Fibroblast of skin of abdomen (primary cell): ENCODE measurements at places on chromosomes 7 and 10.

GRCh38 chr7:3207387-3207902 is 93.6 kb upstream of the SDK1 start:
- no peak for DNase-seq

- no peak for DNase-seq
Observed at GRCh38 chr10:111347386-111348013, 270.7 kb downstream of the ADRA2A start.

DNA sequence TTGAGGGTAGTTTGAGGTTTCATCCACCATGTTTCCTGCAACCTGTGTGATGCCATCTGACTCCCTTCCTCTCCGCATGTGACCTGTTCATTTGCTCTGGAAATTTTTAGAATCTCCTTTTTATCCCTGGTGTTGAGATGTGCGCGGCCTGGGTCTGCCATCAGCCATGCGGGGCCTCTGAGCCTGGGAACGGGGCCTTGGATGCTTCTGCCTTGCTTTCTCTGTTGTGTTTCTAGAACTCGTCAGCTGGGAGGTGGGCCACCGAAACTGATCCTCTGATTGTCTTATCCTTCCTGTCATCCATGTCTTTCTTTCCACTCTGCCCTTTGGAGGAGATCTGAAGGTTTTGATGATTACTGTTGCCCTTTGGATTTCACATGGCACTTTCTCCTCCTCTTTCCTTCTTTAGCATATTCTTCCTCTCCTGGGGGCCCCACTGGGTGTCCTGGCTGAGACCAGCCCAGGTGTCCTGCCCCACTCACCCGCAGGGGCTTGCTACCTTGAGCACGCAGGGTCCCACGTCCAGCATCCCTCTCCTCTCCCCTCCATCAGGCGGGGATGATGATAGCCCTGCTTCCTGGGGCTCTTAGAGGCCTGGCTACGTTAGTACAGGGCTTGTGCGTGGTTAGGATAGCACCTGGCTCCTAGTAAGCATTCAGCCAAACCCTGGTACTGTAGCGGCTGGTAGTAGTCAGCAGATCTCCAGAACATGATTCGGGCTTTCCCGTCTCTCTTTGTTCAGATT is 29.9 kb downstream of the PPP2R2D start:
- DNase-seq: no peak

GRCh38 chr7:67711706-67712105 is 715.1 kb downstream of the TYW1 start:
- DNase-seq: no peak

DNA sequence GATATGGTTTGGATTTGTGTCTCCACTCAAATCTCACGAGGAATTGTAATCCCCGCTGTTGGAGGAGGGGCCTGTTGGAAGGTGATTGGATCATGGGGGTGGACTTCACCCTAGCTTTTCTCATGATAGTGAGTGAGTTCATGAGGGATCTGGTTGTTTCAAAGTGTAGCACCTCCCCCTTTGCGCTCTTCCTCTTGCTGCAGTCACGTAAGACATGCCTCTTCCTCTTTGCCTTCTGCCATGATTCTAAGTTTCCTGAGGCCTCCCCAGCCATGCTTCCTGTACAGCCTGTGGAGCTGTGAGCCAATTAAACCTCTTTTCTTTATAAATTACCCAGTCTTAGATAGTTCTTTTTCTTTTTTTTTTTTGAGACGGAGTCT is 17.1 kb downstream of the CDNF start:
- no peak for DNase-seq

DNA sequence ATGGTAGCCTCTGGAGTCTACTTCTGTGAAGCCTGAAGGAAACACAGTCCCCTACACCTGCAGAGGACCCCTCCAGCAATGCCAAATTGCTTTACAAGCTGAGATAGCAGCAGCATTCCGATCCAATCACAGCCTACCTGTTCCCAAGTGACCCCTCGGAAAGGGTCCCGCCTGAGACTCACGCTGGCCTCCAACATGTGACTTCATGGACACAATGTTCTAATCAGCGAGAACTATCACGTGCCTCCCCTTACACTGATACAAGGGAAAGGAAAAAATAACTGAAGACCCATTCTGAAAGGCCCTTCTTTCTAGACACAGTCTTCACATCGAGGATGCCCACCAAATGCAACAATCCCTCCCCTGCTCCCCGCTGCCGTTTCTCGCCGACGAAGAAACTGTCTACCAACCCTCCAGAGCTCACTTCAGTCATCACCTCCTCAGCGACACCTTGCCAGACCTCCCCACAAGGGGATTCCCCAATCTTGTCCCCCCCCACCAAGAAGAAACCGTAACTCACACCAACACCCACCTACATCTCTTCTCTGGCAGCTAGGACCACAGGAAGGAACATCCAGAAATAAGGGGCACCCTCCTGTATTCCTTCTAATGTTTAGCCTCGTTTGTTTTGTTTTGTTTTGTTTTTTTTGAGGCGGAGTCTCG is 1.8 kb downstream of the SNX8 start:
- no peak for DNase-seq

DNA sequence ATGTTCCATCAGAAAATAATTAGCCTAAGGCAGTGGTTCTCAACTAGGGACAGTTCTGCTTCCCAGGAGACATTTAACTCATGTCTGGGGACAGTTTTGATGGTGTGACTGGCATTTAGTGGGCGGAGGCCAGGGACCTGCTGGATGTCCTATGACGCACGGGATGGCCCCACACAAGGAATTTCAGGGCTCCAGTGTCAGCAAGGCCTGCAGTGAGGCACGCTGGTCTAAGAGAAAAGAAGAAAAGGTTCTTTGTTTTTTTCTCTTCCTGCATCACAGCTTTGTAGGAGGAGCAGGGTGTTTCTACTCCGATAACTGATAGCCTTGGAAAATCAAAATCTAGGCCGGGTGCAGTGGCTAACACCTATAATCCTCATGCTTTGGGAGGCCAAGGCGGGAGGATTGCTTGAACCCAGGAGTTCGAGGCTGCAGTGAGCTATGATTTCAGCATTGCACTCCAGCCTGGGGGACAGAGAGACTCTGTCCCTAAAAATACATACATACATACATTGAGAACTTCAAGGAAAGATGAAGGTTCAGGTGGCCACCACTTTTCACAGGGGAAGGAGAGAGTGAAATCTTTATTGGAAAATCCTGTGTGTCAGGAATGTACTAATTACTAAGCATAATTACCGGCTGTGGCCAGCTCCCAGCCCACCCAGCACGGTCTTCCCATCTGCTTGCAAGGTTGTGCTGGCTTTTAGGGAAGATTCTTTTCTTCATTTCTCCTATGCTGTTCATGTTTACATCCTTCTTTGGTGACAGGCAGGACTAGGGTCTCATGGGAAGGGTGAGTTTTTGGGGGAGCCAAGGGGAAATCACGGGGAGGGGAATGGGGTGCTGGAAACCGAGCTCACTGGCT is 150.4 kb downstream of the ACTR3B start:
- no peak for DNase-seq

GRCh38 chr10:103466734-103467133 is 8.0 kb upstream of the CALHM1 start:
- DNase-seq: peak; percentile 42

GRCh38 chr7:147857152-147858140 is 733.1 kb upstream of the C7orf33 start:
- no peak for DNase-seq

GRCh38 chr7:44073664-44074348 is 8.4 kb upstream of the PGAM2 start:
- DNase-seq: no peak

- DNase-seq: no peak
Observed at GRCh38 chr10:11050301-11051287, 32.9 kb downstream of the CELF2 start.

DNA sequence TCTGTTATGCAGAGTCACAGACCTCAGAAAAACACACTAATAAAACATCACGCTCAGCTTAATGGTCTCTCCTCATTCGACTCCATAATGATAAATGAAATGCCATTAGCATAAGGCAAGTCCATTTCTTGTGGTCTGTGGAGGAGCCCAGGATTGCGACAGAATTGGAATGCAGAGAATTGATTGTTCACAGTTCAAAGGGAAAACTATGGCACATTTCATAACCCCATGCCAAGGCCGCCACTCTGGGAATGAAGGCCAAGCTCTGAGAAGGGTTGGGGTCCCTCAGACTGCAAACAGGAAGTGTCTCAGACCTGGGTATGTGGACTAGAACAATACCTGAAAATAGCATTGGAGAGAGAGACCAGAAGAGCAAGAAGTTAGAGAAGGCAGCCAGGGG is 398.9 kb downstream of the ADRA2A start:
- DNase-seq: peak; percentile 90
